ENCODE measurements at places on chromosomes 3 and 15.
A peak's percentile ranks its signal among the peaks of the same experiment; 100 is the strongest.

GRCh38 chr3:66463730-66464511, 36.9 kb downstream of the LRIG1 start:
- DNase-seq = no peak

GRCh38 chr15:69412701-69413100, 1.4 kb upstream of the KIF23 start:
- no peak for DNase-seq

- no peak for DNase-seq
Observed at GRCh38 chr15:79610021-79610420, 177.9 kb downstream of the MINAR1 start.

- peak; percentile 36 for DNase-seq
Observed at GRCh38 chr3:114356066-114356465, 62.2 kb downstream of the TIGIT start.

GRCh38 chr15:25947323-25948314, 84.5 kb upstream of the ATP10A start:
- DNase-seq = peak; percentile 9

GRCh38 chr3:107994181-107994580, 96.7 kb downstream of the CD47 start:
- DNase-seq = no peak

GRCh38 chr3:60755094-60755493, 496.2 kb downstream of the FHIT start:
- no peak for DNase-seq

GRCh38 chr3:194124193-194124592, 11.8 kb upstream of the HES1 start:
- no peak for DNase-seq

GRCh38 chr15:43505738-43506137, 11.7 kb upstream of the MAP1A start:
- DNase-seq = no peak

DNA sequence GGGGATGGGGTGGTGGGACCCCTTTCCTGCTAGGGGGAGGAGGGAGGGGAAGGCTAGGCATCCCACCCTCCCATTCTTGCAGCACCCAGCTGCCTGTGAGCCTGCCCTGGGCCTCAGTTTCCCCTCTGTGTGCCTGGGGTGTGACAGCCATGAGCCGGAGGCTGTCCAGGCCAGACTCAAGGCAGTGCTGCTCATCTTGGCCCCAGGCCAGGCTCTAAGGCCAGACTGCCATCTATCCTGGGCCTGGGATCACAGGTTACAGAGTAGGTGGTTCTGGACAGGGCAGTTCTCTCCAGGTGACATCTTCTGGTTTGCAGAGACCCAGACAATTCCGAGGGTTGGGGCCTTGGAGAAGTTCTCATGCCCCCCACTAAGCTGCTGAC, 3.3 kb upstream of the VILL start:
- DNase-seq = no peak

- no peak for DNase-seq
Observed at GRCh38 chr3:101017017-101017416, 23.8 kb upstream of the ABI3BP start.

DNA sequence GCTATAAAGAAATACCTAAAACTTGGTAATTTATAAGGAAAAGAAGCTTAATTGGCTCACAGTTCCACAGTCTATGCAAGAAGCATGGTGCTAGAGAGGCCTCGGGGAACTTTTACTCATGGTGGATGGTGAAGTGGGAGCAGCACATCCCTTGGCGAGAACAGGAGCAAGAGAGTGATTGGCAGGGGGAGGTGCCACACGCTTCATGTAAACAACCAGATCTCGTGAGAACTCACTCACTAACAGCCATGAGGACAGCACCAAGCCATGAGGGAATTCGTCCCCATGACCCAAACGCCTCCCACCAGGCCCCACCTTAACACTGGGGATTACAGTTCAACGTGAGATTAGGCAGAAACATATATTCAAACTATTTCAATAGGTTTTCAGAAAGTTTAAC, 28.0 kb downstream of the GABRB3 start:
- DNase-seq = no peak

DNA sequence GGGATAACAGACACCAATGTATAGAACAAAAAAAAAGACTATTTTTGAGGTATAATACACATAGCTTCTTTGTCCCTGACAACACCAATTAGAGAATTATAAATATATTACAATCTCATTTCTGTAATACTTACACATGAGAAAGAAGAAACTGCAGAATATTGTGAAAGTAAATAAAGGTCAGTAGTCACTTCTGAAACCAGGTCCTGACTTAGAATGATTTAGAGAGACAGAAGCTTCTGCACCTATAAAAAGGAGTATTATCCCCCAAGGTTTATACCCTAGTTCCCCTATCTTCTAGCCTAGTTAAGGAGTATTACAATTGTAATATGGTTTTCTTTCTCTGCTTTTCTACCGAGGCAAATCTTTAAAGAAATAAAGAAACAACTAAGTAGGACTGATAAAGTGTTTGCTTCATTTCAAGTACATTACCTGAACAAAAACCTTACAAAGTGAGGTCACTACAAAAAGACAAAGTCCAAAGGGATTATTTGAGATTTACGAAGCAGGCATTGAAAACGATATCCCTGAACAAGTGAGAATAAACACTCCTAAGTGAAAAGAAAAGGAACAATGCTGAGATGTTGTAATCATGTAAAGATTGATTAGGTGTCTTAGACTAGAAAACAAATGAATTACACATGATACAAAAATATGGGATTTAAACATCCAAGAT, 103.0 kb downstream of the GBE1 start:
- DNase-seq = no peak

DNA sequence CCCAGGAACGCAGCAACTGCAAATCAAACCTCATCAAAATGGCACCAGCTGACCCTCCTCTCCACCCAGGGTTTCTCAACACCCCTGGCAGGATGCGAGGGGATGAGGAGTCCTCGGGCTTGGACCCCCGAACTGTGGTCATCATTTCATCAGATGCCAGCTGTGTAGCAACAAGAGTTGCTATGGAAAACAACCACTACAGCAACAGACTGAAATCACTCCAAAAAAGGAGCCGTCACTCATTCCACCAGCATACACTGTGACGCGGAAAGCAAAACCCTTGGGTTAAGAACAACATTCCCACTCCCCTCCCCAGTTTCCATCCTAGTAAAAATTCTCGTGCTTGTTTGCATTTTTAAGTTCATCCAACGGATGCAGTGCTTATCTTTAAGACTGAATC, 40.1 kb downstream of the VGLL4 start:
- no peak for DNase-seq

- no peak for DNase-seq
Observed at GRCh38 chr3:143358155-143358792, 238.7 kb downstream of the CHST2 start.
